ENCODE measurements at places on chromosomes 4 and X.
A peak's percentile ranks its signal among the peaks of the same experiment; 100 is the strongest.

- no peak for DNase-seq
These were observed 12.4 kb upstream of the SETD7 start for GRCh38 chr4:139568206-139568955.

- no peak for DNase-seq
These were observed 88.7 kb upstream of the AFAP1 start for GRCh38 chr4:8028368-8028767.

- no peak for DNase-seq
These were observed 48.3 kb upstream of the TMEM150C start for GRCh38 chr4:82610041-82610440.

DNA sequence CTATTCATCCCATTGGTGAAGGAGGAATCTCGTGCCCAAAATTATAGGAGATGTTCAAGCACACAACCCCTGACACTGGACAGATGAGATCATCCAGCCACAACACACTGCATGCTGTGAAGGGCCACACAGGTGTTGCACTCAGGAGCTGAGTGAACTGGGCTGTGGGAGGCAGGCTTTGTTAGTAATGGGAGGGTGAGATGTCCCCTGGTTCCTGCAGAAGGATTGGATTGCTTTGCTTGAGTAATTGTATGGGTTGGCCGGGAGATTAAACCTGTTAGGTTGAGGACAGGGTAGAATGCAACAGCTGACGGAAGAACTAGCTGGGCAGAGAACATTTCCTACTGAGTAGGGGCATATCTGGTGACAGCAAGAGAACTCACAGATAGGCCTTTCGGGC is 152.2 kb downstream of the TACR3 start:
- no peak for DNase-seq

- no peak for DNase-seq
These were observed 83.8 kb upstream of the ZIC3 start for GRCh38 chrX:137482136-137482535.

DNA sequence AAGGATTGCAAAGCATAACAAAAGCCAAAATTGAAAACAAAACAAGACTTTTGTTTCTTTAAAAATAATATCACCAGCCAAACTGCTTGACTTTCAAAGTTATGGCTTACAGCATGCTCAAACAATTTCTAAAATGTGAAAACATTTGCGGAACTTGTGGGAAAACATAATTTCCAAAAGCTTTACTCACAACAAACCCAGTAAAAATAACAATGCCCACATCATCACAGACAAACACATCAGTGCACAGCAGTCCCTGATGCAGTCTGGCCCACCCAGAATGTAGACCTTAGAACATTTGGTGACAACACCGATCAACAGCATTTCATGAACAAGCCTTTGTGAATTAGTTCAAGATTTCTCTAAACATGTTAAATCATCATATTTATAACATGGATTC is 98.9 kb downstream of the ARHGAP6 start:
- no peak for DNase-seq

- no peak for DNase-seq
These were observed 371.3 kb downstream of the FBXW7 start for GRCh38 chr4:152164561-152164960.

- no peak for DNase-seq
These were observed 2.3 kb downstream of the PRRG3 start for GRCh38 chrX:151697522-151697921.

GRCh38 chr4:111281219-111281618 is 658.3 kb upstream of the PITX2 start:
- DNase-seq: no peak

DNA sequence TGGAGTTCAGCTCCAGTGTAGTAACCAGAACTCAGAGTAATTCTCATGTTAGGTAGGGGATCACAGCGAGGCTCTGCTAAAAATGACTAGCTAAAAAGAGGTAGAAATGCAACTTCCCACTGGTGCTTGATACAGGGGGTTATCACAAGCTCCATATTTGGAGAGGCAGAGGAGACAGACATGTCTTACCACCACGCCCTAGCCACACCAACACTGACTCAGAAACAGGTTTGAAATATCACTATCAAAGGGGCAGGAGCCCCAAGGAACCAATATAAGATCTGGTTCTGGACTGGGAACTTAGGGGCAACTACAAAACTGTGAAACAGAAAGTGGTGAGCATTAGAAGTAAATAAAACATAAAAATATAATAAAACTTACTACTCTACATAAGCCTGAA is 62.9 kb downstream of the IQCM start:
- no peak for DNase-seq

DNA sequence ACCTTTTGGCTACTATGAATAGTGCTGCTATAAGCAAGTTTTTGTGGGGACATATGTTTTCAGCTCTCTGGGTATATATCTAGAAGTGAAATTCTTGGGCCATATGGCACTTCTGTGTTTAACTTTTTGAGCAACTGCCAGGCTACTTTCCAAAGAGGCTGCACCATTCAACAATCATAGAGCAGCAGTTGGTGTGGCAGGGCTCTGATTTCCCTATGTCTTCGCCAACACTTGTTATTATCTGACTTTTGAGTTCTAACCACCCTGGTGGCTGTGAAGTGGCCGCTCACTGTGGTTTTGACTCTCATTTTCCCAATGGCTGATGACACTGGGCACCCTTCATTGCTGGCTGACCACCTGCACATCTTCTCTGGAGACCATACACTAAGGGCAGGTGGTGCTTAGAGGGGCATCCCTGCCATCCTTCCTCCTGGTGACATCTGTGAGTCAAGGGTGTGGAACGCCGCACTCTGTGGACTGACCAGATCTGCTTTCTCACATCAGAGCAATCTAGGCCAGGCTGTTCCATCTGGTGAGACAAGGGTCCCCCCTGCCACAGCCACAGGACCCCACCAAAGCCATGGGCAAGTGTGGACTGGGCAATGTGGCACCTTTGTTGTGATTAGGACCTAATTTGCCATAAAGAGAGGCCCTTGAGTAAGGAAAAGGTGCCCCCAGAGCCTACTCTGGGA is 49.6 kb downstream of the ZFYVE28 start:
- no peak for DNase-seq

DNA sequence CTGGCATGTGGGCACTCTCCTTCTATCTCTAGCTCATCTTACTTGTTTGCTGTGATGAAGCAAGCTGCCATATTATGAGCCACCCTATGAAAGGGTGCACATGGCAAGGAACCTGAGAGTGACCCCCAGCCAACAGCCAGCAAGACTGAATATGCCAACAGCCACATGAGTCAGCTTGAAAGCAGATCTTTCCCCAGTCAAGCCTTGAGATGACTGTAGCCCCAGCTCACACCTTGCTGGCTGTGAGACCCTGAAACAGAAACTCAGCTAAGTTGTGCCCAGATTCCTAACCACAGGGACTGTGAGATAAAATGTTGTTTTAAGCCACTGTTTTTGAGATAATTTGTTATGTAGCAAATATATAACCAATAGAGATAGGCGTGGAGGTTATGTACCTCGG is 36.2 kb downstream of the KDM5C start:
- DNase-seq: peak; percentile 7

DNA sequence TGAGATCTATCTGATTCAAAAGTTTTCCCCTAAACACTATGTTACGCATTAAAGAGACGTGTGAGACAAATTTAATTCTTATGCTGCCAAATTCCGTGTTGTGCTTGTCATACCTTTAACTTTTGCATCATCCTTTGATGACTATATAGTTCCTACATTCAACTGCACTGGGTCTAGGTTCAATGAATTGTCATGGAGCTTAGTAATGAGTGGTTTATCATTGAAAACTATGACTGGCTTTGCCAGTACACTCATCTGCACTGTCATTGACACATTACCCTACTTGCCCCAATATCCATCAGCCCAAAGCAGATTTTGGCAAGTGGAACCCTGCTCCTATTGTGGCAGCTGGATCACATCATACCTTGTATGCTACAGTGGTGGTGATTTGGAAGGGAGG is 882.9 kb upstream of the SLIT2 start:
- no peak for DNase-seq
